ENCODE measurements at places on chromosomes 6 and 20.

DNA sequence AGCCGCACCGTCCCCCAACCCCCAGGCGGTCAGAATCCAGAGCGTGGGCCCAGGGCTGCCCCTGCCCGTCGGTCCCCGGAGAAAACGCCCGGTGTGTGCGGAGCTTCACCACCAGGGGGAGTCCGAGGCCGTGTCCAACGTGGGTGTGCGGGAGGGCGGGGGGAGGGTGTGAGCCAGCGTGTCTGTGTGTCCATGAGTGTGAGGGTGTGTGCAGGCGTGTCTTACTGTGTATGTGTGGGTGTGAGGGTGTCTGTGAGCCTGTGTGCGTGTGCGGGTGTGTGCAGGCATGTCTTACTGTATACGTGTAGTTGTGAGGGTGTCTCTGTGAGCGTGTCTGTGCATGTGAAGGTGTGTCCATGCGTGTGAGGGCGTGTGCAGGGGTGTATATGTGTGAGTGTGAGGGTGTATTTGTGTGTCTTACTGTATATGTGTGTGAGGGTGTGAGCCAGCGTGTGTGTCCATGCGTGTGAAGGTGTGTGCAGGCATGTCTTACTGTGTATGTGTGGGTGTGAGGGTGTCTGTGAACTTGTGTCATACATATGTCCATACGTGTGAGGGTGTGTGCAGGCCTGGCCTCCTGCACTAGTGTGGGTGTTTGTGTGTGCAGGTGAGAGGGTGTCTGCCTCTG lies 24.6 kb upstream of the GATA5 start:
- DNase-seq = peak; percentile 89

- no peak for DNase-seq
These were observed 209.6 kb downstream of the TFAP2B start for GRCh38 chr6:51028276-51028675.

DNA sequence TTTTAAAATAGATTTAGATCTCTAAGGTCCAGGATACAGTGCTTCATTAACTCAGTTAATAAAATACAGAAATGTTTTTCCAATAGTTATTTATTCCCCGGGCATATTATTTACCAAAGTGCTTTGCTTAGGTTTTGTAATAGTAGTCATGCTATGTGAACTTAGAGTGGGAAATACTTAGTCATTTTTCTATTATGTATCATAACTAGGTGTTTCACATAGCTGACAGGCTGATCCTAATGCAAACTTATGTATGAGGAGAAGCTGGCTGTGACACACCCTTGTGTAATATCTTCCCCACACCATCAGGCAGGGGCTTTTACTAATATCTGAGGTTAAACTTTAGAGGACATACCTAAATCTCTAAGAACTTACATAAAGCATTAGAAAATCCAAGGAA lies 277.7 kb upstream of the RIMS1 start:
- no peak for DNase-seq

GRCh38 chr6:155195903-155196302 lies 67.9 kb upstream of the CLDN20 start:
- no peak for DNase-seq

DNA sequence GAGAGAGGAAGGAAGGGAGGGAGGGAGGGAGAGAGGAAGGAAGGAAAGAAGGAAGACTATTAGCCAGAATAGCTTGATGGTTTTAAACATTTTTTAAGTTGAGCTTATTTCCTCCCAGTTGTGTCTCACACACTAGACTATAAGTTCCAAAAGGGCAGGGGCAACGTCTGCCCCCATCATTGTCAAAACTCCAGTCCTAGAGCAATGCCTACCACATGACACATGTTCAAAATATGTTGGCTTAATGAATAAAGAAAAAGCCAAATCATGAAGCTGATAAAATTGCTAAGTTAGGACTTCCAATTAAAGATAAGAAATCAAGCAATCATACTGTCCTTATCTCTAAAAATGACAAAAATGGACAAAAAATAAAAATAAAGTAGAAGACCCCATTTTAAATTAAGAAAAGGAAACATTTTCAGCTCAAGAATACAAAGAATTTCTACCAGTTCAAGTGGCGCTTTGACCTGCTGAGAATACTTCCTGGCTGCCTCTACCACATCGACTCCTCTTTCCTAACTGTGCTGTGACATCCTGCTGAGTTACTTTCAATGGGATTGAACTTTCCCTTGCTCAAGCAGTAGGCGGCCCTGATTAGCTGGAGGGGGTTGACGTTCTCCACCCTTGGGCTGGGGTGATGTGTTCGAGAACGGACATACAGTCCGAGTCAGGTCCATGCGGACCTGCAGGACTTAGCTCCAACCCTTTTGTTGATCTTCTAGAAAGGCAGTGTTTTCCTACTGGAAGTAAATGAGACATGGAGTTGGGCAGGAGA lies 283.9 kb upstream of the FOXQ1 start:
- DNase-seq = no peak

DNA sequence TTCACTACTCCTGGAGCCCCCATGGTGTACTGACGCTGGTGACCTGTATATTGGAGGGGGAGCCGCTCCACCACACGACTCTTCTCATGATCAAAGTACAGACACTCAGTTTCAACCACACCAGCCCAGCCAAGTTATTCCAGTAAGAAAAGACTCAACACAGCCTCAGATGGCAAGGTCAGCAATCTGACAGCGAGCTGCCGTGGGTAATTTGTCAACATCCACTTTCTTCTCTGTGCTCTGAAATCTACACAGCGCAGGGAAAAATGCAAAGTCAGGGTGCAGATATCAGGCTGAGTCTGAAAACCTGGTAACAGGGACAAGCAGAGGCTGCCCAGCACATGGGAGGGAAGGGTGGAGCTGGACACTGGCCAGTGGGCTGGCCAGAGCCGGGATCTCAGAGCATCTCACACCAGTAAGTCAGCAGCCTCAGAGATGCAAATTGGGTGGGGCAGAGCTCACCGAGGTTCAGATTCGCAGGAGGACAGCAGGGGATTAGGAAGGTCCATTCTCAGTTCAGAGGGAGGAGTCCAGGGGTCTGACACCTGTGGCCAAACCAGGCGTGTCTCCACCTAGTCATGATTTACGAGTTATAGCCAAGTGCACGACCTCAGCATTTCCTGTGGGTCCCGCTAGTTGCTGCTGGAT lies 44.5 kb upstream of the RPS6KA2 start:
- DNase-seq = no peak

- DNase-seq = no peak
These were observed 69.9 kb downstream of the CDKAL1 start for GRCh38 chr6:20604159-20604558.

DNA sequence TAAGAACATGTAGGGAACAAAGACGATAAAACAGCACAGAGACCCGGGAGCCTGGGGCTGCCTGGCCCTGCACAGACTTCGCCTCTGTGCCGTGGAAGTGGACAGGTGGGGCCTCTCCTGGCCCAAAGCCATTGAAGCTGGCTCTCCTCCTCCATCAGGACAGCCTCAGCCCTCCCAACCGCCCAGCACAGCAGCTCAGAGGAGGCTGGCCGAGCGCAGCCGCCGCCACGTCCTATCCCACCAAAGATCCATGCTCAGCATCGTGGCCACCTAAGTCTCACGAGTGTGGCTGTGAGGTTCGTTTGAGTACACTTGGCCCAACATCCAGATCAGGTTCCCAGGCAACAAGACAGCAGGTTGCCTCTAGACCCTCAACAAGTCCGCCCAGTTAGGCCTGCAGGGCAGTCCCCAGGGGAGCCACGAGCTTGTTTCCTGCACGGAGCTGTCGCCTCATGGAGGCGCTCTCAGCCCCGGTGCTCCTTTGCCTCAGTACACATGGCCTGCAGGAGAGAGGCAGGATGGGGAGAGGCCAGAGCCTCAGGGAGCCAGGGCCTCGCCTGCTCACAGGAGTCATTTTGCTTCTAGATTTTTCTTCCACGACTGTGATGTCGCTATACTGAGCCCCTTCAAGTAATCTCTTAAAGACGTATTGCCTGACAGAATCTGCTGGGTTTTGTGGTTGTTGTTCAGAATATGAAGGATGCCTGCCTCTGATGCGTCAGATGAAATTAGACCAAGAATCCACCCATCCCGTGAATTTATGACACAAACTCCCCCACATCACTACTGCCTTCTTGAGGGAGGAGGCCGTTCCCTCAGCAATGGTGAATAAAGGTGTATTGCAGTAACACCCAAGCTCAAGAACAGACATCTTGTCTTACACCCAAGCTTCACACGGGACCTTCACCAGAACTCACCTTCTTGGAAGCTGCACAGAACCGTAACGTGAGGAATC lies 102.7 kb downstream of the RNASET2 start:
- no peak for DNase-seq

- DNase-seq = no peak
These were observed 683.7 kb upstream of the ID4 start for GRCh38 chr6:19153270-19153980.

DNA sequence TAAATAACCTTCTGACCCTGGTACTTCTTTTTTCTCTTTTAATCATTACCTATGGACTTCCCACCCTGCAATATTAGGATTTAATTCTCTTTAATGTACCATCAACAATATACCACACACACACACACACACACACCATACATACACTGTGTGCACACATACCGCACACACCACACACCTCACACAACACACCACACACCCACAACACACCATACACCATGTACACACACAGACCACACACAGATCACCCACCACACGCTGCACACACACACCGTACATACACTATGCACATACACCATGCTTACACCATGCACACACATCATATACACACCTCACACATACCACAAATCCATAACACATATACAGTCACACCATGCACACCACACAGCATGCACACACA lies 57.4 kb upstream of the MAP3K4 start:
- no peak for DNase-seq
